ENCODE measurements at places on chromosomes 13 and 19.

- DNase-seq = no peak
Observed at GRCh38 chr19:14758816-14759215, 19.5 kb downstream of the ADGRE2 start.

- peak; percentile 20 for DNase-seq
Observed at GRCh38 chr19:54390942-54391577, 24.2 kb upstream of the TTYH1 start.

GRCh38 chr13:94481941-94482340, 2.5 kb upstream of the DCT start:
- DNase-seq = peak; percentile 4

GRCh38 chr19:1844513-1845124, 3.7 kb downstream of the REXO1 start:
- DNase-seq = no peak

DNA sequence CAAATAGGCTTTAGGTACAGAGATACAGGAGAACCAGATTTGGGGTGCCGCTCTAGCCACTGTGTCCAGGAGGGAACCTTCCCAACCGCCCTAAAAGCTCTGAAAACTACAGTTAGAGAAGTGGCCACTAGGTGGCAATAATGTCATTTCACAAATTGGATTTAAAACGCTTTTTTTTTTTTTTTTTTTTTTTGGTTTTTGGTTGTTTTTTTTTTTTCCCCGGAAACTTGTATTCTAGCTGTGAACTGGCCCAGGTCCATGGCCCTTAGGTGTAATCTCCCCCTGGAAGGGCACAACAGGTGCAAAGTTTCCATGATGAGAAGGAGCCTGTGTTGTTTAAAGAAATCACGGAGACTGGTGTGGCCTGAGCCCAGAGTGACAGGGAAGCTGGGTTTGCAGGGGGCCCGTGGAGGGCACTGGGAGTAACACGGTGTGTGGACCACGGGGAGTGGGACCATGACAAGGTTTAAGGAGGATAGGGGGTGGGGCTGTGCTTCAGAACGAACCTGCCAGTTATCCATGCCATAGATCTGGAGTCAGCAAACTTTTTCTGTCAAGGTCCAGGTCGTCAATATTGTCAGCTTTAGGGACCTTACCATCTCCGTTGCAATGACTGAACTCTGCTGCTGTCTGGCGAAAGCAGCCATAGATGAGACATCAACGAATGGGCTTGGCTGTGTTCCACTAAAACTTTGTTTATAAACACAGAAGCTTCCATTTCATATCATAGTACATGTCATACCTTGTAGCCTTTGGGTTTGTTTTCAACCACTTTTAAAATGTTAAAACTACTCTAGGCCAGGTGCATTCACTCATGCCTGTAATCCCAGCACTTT, 10.1 kb downstream of the OR1I1 start:
- DNase-seq = peak; percentile 38

DNA sequence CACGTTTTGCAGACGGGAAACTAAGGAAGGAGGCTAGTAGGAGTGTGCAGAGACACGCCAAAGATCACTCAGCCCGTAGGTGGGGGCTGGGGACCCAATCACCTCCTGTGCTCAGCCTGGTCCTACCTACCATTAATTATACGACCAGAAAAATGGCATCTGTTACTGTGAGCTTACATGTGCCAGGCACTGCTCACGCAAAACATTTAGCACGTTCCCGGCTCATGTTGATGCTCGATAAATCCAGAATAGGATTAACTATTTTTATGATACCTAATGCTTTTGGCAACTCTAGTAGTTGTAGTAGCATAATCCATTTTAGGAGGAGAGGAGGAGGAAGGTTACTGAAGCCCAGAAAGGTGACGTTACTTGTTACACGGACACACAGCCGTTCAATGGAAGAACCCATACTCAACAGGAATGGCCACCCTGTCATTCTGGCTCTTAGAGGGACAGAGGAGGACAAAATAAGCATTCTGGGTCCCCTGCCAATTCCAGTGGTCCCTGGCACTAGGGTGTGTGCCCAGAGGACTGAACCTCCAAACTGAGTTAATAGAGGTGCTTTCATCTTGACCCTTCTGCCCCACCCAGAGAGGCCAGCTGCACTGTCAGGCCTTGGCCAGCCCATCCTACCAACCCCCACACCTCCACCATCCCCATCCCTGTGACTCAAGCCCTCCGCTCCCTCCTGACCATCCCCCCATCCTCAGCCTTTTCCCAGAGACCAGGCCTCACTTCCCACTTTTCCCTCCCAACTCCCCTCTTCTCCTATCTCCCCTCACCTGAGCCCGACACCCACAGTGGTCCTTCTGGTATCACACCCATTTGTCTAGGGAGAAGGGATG, 5.0 kb upstream of the EML2 start:
- no peak for DNase-seq

DNA sequence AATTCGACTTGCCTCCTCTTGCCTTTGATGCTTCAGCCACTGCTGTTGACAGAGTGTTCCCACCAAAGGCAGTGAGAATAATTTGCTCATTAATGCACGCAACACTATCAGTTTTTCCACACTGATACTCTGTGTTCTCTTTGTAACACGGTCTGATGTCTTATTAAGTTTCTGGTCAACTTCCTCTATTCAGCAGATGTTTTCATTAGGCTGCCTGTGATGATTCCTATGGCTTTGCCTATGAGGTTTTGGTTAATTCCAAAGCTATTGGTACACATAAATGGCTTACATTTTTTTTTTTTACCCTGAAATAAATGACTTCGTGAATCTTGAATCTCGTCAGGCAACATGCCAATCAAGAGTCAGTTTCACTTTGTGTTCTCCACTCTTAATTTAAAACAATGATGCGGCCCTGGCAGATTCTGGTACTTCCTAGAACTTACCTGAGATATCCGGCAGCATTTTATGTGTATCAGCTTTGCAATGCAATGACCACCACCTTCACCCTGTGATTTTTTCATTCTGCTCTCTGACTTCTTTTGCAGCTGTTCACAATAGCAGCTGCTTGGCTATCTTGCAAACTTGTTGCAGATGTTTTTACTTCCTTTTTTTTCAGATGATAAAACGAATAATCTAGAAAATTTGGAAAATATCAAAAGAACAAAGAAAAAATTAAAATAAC, 27.5 kb upstream of the KL start:
- no peak for DNase-seq

GRCh38 chr19:33767898-33768413, 28.7 kb upstream of the KCTD15 start:
- no peak for DNase-seq

DNA sequence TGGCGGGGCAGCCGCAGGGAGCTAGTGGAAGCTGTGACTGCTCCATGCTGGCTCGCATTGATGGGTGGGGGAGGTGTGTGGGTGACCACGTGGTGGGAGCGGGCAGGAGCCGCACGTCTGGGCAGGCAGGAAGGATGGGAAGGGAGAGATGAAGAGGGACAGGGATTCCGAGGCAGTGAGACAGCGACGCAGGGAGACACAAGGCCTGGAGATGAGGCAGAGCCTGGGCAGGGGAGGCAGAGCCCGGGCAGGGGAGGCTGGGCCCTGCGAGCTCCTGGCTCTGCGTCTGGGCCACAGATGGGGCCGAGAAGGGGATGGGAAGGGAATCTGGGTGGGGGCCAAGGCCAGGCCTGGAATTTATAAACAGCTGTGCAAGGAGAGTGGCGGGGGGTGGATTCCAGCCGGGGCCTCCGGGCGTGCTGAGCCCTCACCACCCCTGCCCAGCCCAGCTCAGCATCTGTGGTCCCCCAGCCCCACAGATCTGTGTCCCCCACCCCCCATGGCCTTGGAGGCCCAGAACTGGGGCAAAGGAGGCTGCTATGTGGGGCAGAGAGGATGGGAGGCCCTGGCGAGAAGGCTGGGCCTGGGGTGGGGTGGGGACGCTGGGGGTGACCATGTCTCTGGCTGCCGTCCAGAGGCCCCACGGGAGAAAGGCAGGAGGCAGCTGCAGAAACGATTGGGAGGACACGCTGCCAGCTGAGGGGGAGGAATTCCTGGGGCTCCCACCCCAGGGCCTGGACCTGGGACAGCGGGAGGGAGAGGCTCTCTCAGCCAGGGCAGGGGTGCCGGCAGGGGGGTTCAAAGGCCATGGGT, 6.0 kb downstream of the EHD2 start:
- DNase-seq = peak; percentile 97

- DNase-seq = no peak
Observed at GRCh38 chr13:84910423-84910822, 888.8 kb downstream of the SLITRK6 start.

GRCh38 chr19:46919324-46919723, 58.5 kb downstream of the ARHGAP35 start:
- DNase-seq = no peak

DNA sequence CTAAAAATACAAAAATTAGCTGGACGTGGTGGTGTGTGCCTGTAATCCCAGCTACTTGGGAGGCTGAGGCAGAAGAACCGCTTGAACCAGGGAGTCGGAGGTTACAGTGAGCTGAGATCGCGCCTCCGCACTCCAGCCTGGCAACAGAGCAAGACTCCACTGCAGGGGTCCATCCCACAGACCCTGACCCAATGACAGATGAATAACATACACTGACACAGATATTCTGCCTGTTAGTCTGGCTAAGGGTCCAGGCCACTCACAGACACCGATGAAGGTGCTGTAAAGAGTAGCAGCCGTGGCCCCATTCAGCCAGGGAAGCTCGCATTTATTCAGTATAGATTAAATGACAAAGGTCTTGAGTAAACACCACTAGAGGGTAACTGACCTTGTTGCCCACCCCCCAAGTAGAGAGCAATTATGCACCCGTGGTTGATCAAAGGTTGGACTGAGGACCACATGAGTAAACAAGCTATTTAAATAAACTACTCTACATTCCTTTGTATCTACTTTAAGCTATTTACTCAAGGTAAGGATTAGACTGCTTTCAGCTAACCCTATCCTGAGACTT, 8.5 kb upstream of the CRYL1 start:
- no peak for DNase-seq

DNA sequence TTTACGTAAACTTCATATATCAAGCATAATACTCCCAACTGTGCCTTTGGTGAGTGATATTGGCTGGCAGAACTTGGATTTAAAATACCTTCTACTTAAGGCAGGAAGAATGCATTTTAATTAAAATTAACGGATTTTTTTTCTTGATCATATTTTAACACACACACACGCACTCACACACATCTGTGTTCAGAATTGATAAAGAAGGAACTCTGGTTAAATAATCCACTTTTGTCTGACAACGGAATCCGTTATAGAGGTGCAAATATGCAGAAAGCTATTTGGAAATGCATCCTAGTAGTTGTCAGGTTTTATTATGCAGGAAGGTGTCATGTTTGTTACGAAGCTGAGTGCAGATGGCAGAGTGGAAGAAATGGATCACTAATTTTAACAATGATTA, 105.5 kb upstream of the ZNF536 start:
- no peak for DNase-seq

GRCh38 chr13:44243198-44243857, 130.3 kb upstream of the SERP2 start:
- DNase-seq = no peak

DNA sequence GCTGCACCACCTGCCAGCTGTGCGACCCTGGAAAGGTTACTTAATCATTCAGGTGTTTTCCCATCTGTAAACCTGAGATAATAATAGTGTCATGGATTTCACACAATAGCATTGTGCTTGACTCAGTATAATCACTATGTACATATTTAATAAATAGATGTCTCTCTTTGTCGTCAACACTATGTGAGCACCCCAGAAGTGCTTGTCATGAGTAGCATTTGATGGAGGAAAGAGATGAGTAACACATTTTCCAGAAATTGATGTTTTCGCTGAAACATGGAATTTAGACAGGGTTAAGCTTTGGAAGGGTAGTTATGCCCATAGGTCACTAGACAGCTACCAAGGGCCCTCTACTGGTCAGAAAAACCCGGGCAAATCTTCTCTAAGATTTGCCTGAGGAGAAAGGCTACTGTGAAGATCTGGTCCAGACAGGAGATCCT, 9.5 kb upstream of the MBNL2 start:
- no peak for DNase-seq

DNA sequence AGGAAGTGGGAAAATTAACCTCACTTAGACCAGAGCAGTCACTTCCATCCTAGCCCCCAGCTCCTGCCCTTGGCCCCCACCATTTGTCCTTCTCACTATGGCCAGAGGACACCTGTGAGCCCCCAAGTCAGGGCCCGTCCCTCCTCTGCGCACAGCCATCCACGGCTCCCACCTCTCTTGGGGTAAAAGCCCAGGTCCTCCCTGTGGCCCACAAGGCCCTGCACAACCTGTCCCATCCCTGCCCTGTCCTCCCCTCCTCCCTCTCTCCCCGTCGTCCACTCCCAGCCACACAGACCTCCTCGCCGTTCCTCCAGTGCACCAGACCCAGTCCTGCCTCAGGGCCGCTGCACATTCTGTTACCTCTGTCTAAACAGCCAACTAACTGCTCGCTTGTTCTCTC, 53.9 kb downstream of the SMIM24 start:
- DNase-seq = no peak

DNA sequence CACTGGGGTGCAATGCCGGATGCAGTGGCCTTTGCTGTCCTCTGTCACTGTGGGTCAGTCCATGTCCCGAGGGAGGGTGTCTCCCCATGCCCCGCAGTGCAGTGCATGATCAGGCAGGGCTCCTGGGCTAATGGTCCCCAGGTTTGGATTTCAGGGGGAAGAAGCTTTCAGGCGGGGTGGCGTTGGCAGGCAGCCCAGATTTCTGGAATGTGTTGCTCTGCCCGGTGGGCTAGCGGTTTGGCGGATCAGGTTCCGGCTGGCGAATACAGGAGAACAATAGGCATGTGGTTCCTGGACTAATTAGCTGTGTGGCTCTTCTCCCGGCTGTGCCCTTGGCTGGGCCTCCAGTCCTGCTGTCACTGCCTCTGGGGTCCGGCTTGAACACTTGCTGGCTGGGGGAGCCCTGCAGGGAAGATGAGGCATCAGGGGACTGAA, 141.3 kb downstream of the FGF9 start:
- DNase-seq = no peak

DNA sequence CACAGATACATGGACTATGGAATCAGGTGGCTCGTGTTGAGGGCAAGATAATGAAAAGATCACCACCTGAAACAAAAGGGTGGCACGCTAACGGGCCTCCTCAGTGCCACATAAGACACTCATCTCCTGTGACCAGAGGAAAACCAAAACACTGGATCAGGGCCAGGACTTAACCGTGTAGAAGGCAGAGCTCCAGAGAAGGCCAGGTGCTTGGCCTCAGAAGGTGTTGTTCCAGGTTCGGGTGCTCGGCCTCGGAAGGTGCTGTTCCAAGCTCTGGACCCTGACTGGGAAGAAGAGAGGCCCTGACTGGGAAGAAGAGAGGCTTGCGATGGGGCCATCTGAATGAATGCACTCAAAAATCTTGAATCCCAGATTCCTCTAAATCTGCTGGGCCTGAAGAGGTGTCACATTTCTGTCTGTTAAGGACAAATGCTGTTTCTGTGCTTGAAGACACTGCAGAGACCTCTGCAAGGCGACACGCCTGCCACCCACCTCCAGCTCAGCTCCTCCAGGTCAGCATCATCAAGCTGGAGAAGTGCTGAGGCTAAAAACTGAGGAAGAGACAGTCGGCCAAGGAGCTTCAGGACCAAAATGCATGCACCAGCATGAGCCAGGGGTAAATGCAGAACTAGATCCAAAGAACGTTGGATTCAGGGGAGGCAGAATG, 2.7 kb upstream of the RASA3 start:
- DNase-seq = no peak

GRCh38 chr19:30920222-30920621, 429.0 kb downstream of the TSHZ3 start:
- no peak for DNase-seq

GRCh38 chr19:10525636-10526035, 8.4 kb upstream of the S1PR5 start:
- DNase-seq = no peak

All from HS-27A (cell line).